ENCODE measurements at places on chromosomes 11 and 22.

- DNase-seq, result no peak
These were observed 4.0 kb downstream of the ANO3 start for GRCh38 chr11:26335903-26336302.

DNA sequence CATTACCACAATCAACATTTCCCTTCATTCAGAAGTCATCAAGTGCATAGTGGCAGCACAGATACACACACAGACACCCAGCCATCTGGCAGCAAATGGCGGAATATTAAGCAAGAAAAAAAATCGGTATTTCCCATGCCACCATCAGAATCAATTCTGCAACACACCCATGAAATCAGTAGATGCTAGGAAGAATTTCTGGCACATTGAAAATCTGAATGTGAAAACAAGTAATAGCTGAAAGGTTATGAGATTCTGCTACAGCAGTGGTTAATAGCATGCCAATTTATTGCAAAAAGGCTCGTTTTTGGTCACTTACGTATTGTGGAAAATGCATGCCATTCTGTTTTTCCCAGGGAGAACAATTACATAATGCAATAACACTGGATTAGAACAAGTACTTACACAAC, 91.1 kb downstream of the PICALM start:
- no peak for DNase-seq

DNA sequence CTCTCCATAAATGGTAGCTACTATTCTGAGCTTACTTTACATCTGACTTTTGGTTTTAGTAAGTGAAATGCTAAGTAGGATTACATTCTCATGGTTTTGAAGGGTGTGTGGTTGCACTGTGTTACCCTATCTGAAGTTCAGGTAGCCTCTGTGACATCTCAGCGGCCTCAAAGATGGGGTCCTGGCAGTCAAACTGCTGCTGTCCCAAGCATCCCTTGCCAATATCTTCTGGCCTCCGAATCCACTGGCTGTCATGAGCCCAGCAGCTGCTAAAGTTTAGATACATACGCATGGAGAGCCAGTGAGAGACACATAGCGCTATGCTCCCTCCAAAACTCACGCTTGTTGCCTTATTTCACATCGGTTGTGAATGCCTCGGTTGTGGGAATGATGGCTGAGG, 34.9 kb downstream of the UBASH3B start:
- DNase-seq, result no peak

DNA sequence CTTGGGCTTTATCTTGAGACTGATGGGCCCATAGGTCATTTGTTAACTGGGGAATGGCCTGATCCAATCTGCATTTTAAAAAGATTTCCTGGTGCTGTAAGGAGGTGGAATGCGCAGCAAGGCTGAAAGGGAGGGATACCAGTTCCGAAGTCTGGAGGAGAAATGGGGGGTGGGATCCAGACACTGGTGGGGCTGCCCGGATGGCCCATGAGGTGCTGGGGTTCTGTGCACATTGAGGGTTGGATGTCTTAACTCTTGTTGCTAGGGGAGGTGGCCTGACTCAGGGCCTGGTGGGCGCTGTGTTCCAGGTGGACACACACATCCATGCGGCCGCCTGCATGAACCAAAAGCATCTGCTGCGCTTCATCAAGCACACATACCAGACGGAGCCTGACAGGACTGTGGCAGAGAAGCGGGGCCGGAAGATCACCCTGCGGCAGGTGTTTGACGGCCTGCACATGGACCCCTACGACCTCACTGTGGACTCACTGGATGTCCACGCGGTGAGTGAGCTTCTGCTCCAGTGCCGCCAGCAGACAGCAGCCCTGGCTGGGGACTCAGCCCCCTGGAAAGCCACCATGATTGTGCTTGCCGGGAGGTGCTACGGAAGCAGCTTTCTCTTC, 38.1 kb downstream of the AMPD3 start:
- no peak for DNase-seq

DNA sequence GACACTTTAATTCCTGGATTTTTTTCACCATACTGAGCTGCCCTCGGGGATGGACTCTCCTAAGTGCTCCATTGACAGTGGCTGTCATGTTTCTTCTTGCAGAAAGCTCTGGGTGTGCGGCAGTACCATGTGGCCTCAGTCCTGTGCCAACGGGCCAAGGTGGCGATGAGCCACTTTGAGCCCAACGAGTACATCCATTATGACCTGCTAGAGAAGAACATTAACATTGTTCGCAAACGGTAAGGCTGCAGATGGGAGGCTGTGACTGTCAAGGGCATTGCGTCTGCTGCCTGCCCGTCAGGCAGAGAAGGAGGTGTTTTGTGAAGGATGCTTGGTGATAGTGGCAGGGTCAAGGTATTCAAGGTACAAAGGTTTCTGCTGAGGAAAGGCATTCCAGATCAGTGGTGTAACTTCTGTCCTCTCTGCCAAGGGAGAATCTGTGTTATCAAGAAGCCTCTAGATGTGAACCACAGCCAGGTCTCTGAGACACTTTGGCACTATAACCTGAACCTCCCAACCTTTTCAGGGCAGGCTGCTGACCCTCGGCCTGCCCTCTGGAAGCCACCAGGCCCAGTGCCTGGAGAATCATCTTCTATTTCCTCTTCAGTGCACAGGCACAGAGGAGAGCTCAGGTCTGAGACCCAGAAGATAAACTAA, 30.8 kb downstream of the ACO2 start:
- DNase-seq, result no peak

GRCh38 chr22:37407856-37408255, 19.4 kb downstream of the ELFN2 start:
- DNase-seq, result no peak

DNA sequence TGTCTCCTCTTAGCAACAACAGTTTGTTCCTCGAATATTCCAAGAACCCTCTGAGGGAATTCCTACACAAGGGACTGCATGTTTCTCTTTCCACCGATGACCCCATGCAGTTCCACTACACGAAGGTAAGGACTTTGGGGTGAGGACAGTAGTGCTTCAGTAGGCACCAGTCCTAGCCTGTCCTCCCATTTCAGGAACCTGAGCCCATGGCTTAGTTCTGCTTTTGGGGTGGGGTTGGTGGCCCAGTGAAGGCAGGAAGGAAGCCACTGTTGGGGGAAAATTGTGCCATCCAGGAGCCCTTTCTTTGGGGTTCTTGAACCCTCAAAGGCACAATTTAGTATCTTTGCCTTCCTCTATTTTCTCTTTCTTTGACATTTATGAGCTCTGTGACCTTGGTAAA, 38.2 kb downstream of the RNF141 start:
- DNase-seq, result no peak

DNA sequence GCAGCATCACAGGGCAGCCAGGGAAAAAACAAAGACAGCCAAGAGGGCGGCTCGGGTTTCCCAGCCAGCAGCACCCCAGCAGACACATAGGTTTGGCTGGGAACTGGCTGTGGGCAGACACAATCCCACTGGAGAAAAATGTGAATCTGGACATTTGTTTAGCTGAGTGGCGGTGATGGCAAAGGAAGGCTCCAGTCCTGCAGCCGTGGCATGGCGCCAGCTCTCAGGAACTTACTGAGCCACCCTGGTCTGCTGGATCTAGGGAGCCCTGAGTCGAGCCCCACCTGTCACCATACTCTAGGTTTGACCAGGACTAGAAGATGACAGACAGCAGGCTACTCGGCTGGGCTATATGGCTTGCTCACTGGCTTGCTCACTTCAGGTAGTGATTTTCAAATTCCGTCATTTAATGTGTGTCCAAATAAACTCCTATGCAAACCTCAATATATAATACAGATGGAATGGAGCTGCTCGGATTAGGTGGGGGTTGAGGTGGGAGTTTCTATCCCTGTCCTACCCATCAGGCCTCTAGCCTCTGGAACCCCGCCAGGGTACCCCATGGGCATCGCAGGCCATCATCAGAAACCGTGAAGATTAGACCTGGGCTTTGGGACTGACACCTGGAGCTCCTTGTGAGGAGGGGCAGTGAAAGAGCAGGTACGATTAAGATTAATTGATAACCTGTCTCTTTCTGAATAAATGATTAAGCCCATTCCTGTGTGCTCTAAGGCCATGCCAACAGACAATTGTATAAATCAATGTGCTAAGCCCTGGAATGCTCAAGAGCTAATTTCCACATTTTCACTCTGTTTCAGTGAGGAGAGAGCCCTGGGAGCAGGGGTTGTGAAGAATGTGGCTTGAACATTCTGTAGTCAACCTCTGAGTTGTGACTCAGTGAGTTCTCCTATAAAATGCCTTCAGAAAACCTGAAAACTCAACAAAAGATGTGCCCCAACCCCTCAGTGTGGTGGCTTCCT, 42.5 kb downstream of the GALNT18 start:
- DNase-seq, result no peak

DNA sequence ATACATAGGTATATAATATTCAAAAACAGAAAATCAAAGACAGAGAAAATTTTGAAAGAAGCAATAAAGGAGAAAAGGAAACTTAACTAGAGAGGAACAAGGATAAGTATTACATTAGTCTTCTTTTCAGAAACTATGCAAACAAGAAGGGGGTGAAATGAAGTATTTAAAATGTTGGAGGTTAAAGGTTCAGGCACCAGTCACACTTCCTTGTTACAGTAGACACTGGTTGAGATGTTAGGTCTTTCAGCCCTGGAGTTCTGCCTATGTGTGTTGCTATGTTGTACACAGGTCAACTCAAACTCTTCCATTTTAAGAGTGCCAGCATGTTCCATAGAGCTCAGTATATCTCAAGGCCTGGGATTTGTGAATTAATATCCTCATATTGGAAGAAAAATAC, 6.0 kb upstream of the MS4A4A start:
- DNase-seq, result no peak

GRCh38 chr11:76736266-76736665, 46.9 kb upstream of the TSKU start:
- DNase-seq, result no peak

GRCh38 chr11:1022908-1023810, 13.4 kb downstream of the MUC6 start:
- DNase-seq, result no peak

- DNase-seq, result no peak
These were observed 163.7 kb downstream of the DSCAML1 start for GRCh38 chr11:117633186-117633754.

- DNase-seq, result no peak
These were observed 2241.0 kb upstream of the RAG2 start for GRCh38 chr11:38839071-38839470.

DNA sequence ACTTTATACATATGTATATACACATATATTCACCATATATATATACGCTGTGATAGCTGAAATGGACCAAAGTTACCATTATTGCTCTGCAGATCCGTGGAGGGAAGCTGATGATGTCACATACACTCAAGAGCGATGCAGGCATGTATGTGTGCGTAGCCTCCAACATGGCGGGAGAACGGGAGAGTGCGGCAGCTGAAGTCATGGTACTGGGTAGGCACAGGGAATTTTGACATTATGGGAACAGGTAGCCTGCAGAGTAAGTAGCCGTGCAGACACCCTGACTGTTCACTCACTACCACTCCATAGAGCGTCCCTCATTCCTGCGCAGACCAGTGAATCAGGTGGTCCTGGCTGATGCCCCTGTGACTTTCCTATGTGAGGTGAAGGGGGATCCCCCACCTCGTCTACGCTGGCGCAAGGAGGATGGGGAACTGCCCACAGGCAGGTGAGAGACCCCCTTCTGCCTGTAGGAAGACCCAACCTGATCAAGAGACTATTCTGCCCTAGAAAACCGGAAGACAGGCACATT, 4.7 kb downstream of the ROBO3 start:
- no peak for DNase-seq

- no peak for DNase-seq
These were observed 3.5 kb downstream of the KLHDC7B start for GRCh38 chr22:50548921-50549790.

GRCh38 chr22:25100948-25101347, 98.7 kb upstream of the CRYBB3 start:
- no peak for DNase-seq

GRCh38 chr11:113345978-113346377, 31.6 kb downstream of the TTC12 start:
- DNase-seq, result no peak

GRCh38 chr22:31305194-31305593, 12.9 kb upstream of the PIK3IP1 start:
- no peak for DNase-seq

GRCh38 chr11:17268902-17269301, 7.6 kb upstream of the NUCB2 start:
- DNase-seq, result no peak

- DNase-seq, result no peak
These were observed 352.3 kb upstream of the B3GAT1 start for GRCh38 chr11:134764367-134764766.

DNA sequence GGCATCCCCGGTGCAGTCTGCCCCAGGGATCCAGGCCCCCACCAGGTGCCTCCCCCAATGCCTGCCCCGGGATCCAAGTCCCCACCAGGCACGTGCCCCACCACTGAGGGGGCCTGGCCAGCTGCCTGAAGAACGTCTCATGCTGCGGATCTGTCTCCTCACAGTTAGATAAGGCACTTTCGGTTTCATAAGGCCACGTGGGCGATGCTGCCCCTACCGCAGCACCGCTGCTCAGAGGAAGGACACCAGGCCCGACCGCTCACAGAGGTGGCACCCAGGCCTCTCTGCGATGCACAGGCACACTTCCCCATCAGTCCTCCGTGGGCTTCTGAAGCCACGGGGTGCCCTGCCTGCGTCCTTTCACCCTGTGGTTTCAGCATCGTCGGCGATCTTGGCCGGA, 68.1 kb upstream of the BID start:
- DNase-seq, result no peak

- no peak for DNase-seq
These were observed 27.5 kb upstream of the SCARF2 start for GRCh38 chr22:20464912-20465758.

DNA sequence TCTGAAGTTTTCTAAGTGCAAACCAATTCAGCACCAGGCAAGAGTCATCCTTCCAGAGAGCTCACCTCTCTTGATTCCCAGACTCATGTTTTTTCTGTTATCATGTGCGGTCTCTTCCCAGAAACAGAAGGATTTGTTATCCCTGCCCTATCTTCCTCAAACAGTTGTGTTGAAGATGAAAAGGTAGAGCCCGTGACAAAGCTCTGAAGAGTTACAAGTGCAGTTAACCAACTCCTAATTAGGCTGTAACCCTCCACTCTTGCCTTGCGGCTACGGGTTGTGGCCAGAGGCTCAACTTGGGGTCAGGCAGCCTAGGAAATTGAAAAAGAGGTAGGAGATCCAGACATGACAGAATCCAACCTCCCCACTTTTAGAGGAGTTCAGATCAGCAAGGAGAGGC, 76.2 kb upstream of the CADM1 start:
- DNase-seq, result no peak

GRCh38 chr11:120964857-120965256, 59.0 kb upstream of the TBCEL start:
- DNase-seq, result no peak

DNA sequence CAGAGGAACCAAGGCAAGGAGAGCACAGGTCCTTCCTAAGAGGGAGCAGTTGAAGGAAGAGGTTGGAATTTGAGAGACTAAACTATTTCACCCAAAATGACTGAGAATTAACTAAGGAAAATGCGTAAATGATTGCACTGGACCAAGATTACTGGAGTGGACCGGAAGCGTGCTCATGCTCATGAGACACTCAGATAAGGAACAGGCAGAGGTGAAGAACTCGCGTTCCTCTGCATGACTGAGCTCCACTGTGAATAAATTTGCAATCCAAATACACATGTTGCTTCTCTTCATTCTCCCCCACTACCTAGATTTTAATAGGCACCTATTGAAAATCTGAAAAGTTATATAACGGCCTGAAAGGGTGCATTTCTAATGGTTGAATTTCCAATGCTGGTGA, 207.0 kb downstream of the KIRREL3 start:
- no peak for DNase-seq
